ENCODE measurements at places on chromosomes 11 and 22. TPM values are rescaled to one million over a fixed set of nuclear protein-coding genes. Genes with fewer than 3 reads are reported as not detected.
A peak's percentile ranks its signal among the peaks of the same experiment; 100 is the strongest.

FGF4 gene
- not detected for total RNA-seq

- no peak for DNase-seq
- no peak overlapping the region for H3K4me3 ChIP-seq
- peaks cover 14% of the 10 kb centered on the region for H3K36me3 ChIP-seq
- no peaks in the 10 kb centered on the region for H3K4me1 ChIP-seq
- no peak overlapping the region for H3K27ac ChIP-seq
These were observed 110.6 kb upstream of the BID start for GRCh38 chr22:17884893-17885292.

- no peak overlapping the region for H3K4me3 ChIP-seq
- no peak for DNase-seq
- H3K27me3 ChIP-seq, result peaks cover 52% of the 10 kb centered on the region
- no peak overlapping the region for H3K27ac ChIP-seq
- H3K4me1 ChIP-seq, result no peaks in the 10 kb centered on the region
These were observed 118.3 kb downstream of the VPREB1 start for GRCh38 chr22:22362936-22363335.

- H3K27ac ChIP-seq, result no peak overlapping the region
- H3K4me3 ChIP-seq, result no peak overlapping the region
- H3K4me1 ChIP-seq, result no peaks in the 10 kb centered on the region
- H3K36me3 ChIP-seq, result no peaks in the 10 kb centered on the region
These were observed 38.7 kb downstream of the DDI1 start for GRCh38 chr11:104075091-104075490.

GRCh38 chr11:131924457-131925201 lies 554.2 kb downstream of the NTM start:
- no peaks in the 10 kb centered on the region for H3K27me3 ChIP-seq
- no peak overlapping the region for H3K4me3 ChIP-seq
- no peaks in the 10 kb centered on the region for H3K4me1 ChIP-seq
- no peak overlapping the region for H3K27ac ChIP-seq

MPZL2 gene
- 13.9 TPM for total RNA-seq

GRCh38 chr11:17013548-17014320 lies 480 bp downstream of the PLEKHA7 start:
- no peak for DNase-seq
- H3K4me1 ChIP-seq, result peaks cover 6% of the 10 kb centered on the region
- H3K27ac ChIP-seq, result no peak overlapping the region
- H3K36me3 ChIP-seq, result no peaks in the 10 kb centered on the region
- no peak overlapping the region for H3K4me3 ChIP-seq

DNA sequence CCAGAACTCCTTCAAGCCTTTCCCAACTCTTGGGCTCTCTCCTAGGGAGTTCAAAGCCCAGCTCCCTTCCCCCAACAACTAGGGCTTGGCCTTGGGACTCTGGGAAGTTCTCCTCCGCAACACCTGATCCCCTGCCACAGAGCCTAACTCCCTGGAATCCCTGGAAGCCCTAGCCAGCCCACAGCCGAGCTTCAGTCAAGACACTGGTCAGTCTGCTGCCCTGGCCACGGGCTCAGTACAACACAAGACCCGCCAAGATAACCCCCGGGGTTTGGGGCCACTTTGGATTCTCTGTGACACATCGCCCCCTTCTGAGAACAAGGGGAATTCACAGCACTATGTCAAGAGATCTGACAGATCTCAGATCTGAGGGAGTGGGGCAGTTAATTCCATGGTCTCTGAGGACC lies 58.3 kb downstream of the SLC22A12 start:
- H3K36me3 ChIP-seq, result no peaks in the 10 kb centered on the region
- H3K4me1 ChIP-seq, result no peaks in the 10 kb centered on the region
- peaks cover 22% of the 10 kb centered on the region for H3K27me3 ChIP-seq
- DNase-seq, result no peak

- H3K4me3 ChIP-seq, result no peak overlapping the region
- no peak overlapping the region for H3K27ac ChIP-seq
- H3K36me3 ChIP-seq, result peaks cover 69% of the 10 kb centered on the region
- H3K4me1 ChIP-seq, result peaks cover 76% of the 10 kb centered on the region
These were observed 39.2 kb downstream of the USP35 start for GRCh38 chr11:78227921-78228320.

TRPM5 gene
- not detected for total RNA-seq

DNA sequence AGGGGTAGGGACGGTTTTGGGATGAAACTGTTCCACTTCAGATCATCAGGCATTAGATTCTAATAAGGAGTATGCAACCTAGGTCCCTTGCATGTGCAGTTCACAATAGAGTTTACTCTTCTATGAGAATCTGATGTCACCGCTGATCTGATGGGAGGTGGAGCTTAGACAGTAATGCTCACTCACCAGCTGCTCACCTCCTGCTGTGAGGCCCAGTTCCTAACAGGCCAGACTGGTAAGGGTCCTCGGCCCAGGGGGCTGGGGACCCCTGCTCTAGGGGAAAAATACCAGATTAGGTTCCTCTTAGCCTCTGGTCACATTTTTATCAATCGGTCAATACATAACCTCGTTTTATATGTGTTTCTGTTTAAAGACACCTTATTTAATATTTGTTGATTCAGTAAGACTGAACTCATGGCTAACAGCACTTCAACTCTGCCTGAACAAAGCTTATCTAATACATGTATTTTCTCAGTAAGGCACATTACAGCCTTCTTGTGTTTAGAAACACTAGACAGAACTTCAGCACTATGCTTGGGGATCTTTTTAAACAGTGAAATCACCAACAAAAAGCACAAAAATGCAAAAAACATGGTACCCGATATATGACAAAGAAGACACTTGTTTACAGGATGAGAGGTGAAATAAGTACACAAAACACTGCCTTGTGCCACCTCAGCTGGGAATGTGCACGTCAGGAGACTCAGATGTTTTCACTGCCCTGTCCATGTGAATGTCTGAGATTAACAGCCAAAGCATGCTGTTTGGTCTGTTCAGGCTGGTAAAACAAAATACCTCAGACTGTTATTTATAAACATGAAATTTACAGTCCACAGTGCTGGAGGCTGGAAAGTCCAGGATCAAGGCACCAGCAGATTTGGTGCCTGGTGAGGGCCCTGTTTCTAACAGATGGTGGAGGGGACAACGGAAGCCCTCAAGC lies 107.5 kb downstream of the USP35 start:
- no peak for DNase-seq
- no peaks in the 10 kb centered on the region for H3K27me3 ChIP-seq
- peaks cover 59% of the 10 kb centered on the region for H3K36me3 ChIP-seq
- H3K27ac ChIP-seq, result peak overlapping the region; percentile 6

Measured in activated T-helper 2 cell treated with anti-CD3 and anti-CD28 coated beads, Interferon-gamma antibody, Interleukin-2, Interleukin-4, amounts not matched to agents 10 μg/mL and 5 μg/mL and 100 μg/mL, durations not matched to agents 14 hours and 24 hours and 36 hours (primary cell).